ENCODE measurements at places on chromosomes 4 and X.

GRCh38 chrX:9467146-9467545 lies 2.3 kb downstream of the TBL1X start:
- no peak for DNase-seq

- DNase-seq: no peak
These were observed 161.8 kb downstream of the FAM47A start for GRCh38 chrX:33970028-33970967.

DNA sequence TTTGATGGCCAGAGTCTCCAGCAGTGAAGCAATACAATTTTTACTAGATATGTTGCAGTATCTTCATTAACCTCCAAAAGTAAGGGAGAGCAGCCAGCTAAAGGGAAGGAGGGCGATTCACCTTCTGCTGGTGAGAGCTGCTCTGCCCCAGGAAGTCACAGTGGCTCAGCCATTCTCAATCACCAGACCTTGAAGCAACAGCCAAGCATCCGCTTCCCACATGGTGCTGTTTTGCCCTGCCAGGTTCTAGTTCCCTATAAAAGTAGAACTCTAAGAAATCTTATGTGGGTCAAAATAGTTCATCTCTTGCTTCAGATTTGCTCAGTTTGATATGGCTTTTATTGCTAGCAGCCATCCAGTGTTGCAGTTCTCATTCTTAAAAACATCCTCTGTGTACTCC lies 166.8 kb downstream of the STIM2 start:
- DNase-seq: no peak

DNA sequence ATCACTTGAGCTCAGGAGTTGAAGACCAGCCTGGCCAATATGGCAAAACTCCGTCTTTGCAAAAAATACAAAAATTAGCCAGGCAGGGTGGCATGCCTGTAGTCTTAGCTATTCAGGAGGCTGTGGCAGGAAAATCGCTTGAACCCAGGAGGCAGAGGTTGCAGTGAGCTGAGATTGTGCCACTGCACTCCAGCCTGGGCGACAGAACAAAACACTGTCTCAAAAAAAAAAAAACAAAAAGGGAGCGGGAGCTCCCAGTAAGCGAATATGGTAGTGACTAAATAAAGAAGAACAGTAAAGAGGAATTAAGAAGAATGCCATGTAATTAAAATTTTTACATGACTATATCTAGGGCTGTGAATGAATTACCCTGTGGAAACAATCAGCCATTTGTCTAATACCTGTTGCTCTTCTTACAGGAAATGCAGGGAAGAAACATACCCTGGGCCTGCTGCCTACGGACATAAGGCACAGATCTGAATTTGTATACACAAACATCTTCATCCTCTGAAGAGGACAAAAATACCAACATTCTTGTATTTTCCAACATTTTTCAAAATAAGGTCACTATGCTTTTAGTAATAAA lies 11.4 kb downstream of the WDFY3 start:
- no peak for DNase-seq

DNA sequence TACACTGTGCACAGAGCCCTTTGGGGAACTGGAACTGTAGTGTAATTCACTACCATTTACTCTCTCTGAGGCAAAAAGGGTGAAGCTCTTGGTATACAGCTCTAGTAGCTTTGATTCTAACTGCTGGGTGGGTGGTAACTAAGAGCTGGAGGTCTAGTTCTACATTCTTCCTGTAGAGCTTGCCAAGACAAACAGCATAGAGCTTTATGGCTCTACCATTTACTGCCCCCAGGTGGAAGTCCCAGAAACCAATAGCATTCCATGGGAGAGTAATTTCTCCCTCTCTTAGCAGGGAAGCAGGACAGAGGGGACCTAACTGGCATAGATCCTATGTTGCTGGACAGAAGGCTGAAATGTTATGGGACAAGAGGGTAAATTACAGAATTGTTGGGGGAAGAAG lies 26.7 kb downstream of the HDAC8 start:
- no peak for DNase-seq

All from GM06990 (cell line).